ENCODE measurements at places on chromosomes 7 and 10.

DNA sequence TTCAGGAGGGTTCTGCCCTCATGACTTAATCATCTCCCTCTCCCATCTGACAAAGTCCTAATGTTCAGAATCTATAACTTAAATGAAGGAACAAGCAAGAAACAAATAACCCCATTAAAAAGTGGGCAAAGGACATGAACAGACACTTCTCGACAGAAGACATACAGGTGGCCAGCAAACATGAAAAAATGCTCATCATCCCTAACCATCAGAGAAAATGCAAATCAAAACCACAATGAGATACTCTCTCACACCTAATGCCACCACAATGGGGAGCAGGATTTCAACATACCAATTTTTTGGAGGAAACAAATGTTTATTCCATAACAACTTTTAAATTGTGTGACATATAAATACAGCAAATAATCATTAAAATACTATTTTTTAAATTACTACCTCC, 3.0 kb upstream of the HTR7 start:
- DNase-seq, result no peak

- no peak for DNase-seq
These were observed 1104.1 kb upstream of the PHF14 start for GRCh38 chr7:9869566-9869965.

GRCh38 chr7:101614098-101614938, 14.8 kb downstream of the MYL10 start:
- no peak for DNase-seq

DNA sequence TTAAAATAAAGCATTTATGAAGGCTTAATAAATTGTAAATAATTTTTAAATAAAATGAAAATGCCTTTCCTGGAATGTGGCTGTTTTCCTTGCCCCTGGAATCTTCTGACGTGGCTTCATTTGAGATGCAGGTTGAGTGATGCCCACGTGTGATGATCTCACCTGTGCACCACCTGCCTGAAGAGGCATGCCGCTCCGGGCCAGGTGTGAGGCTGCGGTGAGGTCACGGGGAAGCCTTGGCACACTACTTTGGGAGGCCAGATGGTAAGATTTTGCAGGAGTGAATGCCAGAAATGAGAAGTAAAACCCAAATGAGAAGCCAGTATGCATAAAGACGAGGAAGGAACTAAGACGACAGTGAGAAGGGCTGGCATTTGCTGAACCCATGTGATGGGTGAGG, 36.2 kb downstream of the GOT1 start:
- DNase-seq, result no peak

DNA sequence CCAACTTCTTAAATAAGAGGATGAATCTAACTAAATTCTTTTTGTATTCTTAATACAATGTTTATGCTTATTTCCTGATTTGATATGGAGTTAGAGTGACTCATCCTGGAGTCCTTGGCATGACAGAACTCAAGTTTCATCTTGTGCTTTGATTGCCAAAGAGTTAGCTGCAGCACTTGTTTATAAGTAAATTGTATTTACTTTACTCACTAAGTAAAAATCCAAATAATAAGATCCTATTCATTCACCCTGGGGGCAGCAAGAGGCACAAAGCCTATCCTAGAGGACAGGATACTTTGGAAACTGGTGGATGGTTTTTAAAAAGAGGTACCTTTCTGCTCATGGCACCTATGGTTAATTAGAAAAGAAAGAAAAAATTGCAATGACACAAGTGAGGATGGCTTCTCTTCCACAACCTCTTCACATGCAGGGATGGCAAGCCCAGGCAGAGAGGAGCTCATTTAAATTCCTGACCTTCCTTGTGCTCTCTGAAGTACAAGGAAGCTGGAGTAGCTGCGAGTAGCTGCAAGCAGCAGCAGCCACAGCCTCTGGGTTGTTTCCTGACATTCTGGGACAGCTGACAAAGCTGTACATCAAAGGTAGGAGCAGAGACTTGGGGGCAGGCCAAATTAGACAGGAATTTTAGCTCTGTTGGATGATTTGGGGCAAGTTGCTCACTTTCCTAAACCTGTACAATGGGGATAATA, 28.5 kb upstream of the CROT start:
- DNase-seq, result no peak

GRCh38 chr10:34094146-34094696, 720.9 kb downstream of the PARD3 start:
- no peak for DNase-seq

DNA sequence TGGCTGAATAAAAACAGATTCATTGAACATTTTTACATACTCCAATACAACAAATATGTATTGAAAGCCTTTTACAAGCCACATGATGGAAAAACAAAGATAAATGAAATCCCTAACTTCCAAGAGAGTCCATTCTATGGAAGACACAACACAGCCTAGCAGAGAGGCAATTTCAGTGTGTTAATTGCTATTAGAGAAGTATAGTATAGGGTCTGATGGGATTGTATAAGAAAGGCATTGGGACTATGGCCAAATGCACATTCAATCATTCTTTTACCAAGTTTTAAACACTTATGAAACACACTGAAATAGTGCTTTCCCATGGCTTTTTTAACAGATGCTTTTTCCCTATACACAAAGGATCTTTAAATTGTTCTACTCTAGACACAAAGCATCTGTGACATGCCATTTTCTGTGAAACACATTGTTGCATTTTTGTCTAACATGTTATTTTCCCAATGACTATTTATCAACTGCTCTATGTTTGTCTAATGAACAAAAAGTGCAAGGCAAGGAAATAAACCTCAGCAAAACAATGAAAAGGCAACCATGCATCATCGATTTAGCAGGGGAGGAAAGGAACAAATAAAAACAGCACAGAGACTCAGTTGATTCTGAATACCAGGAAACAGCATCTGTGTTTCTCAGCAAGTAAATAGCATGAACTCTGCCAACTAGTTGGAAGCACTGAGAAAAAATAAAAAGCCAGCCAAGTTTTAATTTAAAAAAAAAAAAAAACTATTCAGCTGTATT, 42.4 kb upstream of the PHYHIPL start:
- DNase-seq, result no peak

- DNase-seq, result no peak
These were observed 334.2 kb upstream of the MAGI2 start for GRCh38 chr7:79787623-79788022.

GRCh38 chr10:120580918-120581895, 124.2 kb downstream of the PLPP4 start:
- peak; percentile 53 for DNase-seq

DNA sequence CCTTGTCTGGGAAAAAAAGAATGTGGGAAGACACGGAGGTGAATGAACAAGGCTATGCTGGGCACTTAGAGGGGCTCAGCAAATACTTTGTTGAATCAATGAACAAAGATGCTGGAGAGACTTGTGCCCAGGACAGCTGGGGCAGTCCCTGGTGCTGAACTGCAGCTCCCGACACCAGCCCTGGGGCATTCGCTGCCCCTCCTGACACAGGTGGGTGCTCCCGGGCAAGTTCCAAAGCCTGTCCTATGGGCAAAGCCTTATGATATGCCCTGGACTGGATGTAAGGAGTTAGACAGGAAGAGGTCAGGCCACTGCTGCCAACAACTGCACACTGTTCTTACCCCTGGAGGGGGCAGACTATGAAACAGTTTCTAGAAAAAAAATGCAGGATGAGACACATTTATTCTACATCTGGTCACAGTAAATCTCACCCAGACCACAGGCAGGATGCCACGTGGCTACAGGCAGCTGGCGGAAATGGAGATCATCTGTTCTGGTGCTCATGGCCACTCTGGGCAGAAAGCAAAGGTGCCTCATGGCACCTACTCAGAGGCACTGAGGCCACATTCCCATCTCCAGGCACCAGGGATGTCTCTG, 21.9 kb upstream of the FRAT2 start:
- no peak for DNase-seq

DNA sequence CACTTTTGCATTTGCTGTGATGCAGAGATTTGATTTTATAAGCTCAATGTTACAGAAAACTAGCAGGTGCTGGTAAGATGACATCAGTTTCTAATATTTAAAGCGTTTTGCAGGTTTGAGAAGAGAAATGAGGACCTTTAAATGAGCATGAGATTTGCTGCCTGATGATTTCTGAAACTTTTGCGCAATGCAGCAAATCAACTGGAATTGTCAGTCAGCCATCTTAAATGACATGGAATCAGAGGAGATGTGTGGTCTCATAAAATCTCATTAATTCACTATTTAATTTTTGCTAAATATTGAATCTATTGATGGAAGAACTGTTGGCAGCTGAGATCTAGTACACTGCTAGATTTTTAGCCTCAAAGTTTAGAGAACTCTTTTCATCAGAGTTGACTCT, 3.9 kb downstream of the RBM17 start:
- no peak for DNase-seq
